ENCODE measurements at places on chromosomes 6 and 20.

DNA sequence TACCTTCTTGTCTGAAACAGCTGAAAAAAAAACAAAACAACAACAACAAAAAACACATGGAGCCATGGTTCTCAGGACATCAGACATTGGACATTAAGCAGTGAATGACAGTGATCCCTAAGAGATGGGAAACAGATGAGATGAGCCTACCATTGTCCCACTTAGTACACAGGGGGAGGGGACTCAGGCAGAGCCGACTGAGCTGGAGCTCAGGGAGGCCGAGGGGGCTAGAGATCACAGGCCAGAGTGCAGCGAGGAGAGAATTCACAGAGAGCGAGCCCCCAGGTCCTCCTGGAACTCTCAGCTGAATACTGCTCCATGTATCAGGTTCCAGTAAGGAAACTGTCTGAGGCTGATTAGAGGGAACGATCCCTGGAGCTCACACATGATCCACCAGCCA is 134.6 kb downstream of the GRM4 start:
- DNase-seq: no peak

DNA sequence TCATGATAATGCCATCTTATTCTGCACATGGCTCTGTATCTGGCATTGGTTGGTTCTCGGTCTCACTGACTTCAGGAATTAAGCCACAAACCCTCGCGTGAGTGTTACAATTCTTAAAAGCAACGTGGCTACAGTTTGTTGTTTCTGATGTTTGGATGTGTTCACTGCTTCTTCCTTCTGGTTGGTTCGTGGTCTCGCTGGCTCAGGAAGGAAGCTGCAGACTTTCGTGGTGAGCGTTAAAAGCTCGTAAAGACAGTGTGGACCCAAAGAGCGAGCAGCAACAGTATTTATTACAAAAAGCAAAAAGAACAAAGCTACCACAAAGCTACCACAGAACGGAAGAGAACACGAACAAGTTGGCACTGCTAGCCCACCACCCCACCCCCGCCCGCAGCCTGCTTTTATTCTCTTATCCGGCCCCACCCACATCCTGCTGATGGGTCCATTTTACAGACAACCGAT is 51.1 kb downstream of the MYLIP start:
- DNase-seq: no peak

- peak; percentile 77 for DNase-seq
Observed at GRCh38 chr6:29702519-29703103, 20.6 kb upstream of the HLA-F start.

- no peak for DNase-seq
Observed at GRCh38 chr20:58228103-58228483, 360 bp downstream of the ANKRD60 start.

GRCh38 chr6:34177181-34177591 is 31.3 kb upstream of the GRM4 start:
- no peak for DNase-seq

- no peak for DNase-seq
Observed at GRCh38 chr6:128251445-128252340, 268.7 kb downstream of the PTPRK start.

- DNase-seq: no peak
Observed at GRCh38 chr6:19655744-19656143, 181.4 kb upstream of the ID4 start.

- no peak for DNase-seq
Observed at GRCh38 chr6:168007592-168008338, 10.3 kb downstream of the KIF25 start.

DNA sequence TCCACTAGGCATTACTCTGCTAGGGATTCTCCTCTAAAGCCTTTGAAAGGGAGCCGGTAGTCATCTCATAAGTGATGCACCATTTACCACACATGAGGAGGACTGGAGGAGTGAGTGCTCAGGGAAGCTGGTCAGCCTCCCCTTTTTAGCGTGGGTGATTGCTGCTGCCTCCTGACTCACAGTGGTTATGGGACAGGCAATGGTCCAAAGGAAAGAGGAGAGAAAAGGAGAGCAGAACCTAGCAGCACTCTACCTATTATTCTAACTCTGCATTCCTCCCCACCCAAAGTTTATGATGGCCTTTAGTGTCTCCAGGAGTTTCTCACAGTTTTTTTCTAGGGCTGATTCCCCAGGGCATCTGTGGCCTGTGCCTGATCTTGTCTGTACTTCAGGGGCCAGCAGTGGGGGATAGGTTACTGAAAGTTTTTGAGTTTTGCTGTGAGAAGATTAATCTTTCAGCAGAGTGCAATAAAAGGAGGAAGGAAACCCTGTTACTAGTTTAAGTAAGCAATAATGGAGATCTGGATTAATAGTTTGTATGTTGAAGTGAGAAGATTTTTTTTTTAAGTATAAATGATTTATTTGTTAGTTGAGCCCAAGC is 36.4 kb upstream of the GCLC start:
- no peak for DNase-seq

- no peak for DNase-seq
Observed at GRCh38 chr20:19253916-19254820, 41.7 kb downstream of the SLC24A3 start.

DNA sequence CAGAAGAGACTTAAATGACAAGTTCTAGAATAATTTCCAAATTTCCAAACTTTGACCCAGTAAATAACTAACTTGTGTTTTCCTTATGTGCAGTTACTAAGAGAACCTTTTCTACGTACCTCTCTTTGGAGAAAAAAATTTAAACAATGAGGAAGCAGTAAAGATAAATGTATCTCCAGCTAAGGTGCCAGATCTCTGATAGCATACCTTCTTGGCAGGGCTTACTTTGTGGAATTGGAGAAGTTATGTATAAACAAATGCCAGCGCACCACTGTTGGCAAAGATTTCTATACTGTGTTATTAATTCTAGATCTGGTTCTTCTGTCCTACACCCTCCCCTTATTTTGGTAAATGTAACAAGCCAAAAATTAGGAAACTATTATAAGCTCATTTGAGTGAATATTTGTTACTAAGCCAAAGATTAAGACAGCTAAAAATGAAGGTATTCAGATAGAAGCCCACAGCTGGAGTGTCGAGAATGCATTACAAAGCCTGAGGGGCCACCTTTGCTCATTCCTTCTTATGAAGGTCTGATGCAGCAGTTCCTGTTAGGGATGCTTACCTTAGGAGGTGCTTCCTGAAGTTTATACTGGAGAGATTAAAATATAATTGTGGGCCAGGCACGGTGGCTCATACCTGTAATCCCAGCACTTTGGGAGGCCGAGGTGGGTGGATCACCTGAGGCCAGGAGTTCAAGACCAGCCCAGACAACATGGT is 373.1 kb upstream of the SOX4 start:
- no peak for DNase-seq

DNA sequence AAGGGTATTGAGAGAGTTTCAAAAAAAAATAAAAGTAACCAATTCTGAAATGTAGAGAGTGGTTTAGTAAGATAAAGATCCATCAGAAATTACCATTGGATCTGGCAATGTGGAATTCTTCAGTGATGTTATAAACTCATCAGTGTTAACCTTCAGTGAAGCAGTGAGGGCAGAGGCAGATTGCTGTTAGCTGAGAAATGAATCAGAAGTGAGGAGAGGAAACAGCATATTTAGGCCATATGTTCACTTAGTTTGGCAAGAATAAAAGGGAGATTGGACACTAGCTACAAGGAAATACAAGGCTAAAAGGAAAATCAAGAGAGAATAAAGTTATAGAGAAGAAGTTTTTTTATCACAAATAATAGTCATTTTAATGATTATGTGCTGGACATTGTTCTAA is 9.6 kb downstream of the KCNQ5 start:
- no peak for DNase-seq

DNA sequence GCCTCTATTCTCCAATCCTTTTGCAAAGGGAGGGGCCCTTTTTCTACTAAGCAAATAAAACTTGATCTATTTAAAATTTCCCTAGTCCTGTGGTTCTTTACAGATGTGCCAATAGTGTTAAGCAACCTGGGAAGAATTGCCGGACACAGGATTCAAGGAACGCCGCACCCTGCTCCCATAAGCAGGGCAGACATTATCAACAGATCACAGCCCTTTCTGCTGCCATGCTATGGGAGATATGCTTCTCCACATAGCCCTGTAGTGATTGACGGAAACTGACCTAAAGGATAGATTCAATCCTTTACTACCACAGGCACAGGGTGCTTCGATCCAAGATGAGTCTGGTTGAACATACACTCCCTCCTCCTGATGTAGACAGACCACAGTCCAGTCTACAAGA is 118.4 kb upstream of the TRAF3IP2 start:
- DNase-seq: no peak

GRCh38 chr6:149445095-149445466 is 39.7 kb downstream of the ZC3H12D start:
- no peak for DNase-seq

DNA sequence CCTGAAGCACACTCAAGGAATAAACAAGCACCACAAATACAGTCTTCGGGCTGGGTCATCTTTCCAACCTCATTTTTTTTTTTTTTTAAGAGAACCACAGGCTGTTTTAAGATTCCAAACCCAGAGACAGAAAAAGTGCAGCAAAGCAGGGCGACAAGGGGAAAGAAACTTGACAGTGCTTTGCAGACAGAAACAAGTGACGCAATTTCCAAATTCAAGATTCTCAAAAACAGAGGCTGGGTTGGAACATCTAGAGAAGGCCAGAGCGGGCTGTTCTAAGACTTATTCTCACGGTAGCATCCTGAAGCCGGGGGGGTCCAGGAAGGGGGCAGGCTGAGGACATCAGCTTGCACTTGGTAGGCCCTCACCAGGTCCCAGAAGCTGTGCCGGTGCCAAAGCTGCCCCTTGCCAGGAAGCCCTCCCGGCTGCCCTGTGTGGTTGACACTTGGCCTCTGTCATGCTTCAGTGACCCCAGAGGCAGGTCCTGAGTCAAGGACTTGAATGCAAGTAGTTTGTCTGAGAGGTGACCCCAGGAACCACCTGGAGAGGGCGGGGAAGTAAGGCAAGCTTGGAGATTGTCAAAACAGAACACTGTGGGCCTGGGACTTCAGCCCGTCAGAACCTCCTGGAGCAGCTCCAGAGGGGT is 50.5 kb downstream of the BMP7 start:
- DNase-seq: no peak

- DNase-seq: no peak
Observed at GRCh38 chr20:38970302-38970701, 8.2 kb downstream of the DHX35 start.

GRCh38 chr6:74222768-74223333 is 526.8 kb downstream of the CD109 start:
- DNase-seq: no peak

- no peak for DNase-seq
Observed at GRCh38 chr6:30726506-30727413, 6.6 kb downstream of the TUBB start.

DNA sequence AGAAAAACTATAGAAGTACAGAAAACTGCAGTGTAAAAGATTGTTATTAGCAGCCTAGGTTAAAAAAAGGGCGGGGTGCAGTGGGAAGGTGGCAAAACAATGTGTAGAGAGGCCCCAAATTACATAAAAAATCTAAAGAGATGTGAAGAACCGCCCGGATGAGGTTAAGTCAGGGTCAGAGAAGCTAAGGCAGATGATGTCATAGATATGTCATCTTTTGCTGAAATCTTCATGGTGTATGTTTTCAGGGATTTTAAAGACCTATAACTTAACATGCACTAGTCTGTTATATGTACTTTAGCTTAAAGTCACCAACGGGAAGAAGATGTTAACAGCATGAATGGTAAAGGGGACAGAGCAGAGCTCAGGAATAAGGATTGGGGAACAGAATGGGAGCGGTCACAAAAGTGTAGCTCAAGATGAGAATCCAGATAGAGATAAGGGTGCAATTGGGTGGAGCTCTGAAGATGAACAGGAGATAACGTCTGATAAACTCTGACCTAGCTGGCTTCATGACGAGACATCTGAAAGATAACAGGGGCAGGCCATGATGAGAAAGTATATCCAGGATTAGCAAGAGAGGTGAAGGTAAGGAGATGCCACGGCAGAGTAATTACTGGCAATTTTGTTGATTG is 83.4 kb downstream of the TFAP2A start:
- no peak for DNase-seq

DNA sequence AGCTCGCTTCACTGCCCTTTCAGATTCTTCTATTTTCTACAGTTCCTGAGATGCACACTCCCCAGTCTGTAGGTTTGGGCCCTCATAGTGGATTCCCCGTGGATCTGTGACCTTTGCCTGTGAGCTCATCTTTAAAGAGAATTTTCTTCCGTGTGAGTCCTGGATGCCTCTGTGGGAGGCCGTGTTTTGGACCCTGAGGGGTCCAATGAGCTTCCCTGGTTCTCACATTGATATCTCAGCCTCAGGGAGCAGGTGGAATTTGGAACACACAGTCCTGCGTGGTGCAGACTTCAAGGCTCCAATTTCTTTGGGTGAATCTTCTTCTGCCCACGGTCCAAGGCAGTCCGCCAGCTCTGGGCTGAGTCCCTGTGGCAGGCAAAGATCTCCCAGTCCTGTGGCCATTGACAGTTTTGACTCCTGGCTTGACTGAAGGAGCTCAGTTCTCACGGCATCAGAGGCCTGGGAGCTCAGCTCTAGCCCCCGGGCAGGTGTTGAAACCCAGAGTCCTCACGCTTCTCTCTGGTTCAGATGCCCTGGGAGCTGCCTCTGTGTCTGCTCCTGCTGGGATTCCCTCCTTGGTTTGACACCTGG is 61.0 kb downstream of the PSMG4 start:
- DNase-seq: no peak

DNA sequence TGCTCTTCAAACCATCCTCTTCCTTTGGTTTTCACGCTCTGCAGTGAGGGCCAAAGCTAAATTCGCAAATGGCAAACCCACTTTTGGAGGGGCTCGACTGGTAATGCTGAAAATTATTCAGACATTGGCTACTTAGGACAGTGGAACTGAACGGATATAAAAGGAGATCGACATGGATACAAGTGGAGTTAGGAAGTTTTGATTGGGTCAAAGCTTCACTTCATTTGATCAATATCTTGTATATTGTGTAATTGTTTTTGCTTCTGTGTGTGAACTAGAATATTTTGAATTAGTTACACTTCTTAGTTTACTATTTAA is 1.2 kb downstream of the FAM8A1 start:
- no peak for DNase-seq

GRCh38 chr6:128284128-128284527 is 236.3 kb downstream of the PTPRK start:
- DNase-seq: no peak

DNA sequence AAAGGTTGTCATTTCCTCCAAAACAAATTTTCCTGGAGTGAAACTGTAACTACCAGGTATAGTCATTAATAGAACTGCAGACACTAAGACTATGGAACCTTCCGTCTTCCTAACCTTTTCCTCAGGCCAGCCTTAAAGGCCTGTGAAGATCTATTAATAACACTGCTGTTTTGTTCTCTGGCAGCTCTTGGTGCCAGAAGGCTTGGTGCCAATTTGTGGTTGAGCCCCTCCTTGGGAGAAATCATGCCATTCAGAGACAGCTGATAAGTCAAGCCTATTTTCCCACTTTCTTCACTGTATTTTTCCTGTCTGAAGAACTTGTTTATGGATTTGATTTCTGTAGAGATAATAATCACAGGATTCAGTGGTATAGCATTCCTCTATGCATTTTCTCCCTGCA is 64.8 kb downstream of the HCRTR2 start:
- no peak for DNase-seq
